ENCODE measurements at places on chromosomes 4 and X.
A peak's percentile ranks its signal among the peaks of the same experiment; 100 is the strongest.

GRCh38 chrX:43450355-43450754 is 205.7 kb upstream of the MAOA start:
- no peak for DNase-seq

- DNase-seq: no peak
Observed at GRCh38 chr4:19030048-19030447, 1008.5 kb upstream of the LCORL start.

GRCh38 chr4:105198541-105198940 is 51.9 kb downstream of the TET2 start:
- no peak for DNase-seq

DNA sequence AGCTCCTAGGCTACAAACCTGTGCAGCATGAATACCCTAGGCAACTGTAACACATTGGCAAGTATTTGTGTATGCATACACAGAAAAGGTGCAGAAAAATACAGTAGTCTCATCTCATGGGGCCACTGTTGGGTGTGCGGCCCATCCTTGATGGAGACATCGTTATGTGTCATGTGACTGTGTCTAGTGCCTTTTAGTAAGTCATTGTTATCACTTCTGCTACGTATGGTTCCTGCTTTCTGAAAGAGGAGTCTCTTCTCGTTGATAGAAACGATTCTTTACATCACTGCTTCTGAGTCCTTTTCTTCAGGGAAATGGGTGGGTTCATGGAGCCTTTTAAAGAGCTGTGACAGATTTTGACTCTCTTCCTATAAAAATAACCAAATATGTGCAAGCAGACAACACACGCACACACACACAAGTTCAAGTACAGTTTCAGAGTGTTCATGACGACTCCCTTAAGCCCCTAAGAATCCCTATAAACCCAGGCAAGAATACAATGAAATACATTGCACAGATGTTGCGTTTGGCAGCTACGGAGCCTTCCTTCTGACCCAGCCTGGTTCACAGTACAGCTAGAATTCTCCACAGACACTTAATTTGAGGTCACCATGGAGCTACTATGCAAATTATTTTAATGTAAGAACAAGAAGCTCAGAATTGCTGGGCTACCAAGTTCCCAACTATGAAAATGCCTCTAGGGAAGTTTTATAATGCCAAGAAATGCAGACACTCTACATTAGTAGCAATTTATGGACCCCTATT is 10.2 kb upstream of the STK32B start:
- no peak for DNase-seq

DNA sequence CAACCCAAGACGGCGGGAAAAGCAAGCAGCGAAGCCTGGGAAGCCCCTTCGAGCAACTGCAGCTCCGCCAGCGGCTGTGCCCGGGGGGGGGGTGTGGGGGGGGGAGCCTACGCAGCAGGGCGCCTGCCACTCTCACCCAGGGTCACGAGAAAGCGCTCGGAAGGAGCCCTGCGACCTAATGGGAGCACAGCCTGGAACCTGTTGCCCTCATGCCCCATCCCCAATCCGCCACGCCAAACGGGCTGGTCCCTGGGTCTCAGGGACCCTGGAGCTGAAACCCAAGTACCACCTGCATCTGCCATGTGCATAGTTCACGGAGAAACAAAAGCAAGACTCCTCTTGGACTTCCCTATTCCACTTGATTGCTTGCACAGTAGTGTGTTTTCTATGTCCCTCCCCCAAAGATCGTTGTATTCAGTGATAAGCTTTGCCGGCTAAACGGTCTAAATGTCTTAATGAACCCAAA is 359 bp upstream of the GAB3 start:
- DNase-seq: no peak

DNA sequence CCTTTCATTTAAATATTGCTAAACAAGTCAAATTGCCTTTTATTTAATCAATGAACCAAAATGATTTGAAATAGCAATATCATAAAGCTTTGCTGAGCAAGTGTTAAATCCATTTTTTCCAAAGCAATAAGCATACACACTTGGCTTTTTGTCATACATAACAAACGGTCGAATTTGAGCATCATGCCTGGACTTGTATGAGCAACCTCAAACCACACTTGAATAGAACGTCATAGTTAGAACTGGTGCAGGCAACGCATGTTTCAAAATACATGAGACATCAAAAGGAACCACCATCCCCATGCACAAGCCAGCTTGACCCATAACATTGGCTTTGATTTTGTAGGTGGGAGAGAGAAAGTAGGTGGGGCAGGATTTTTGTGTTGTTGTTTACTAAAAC is 812.3 kb upstream of the FRG1 start:
- DNase-seq: no peak

DNA sequence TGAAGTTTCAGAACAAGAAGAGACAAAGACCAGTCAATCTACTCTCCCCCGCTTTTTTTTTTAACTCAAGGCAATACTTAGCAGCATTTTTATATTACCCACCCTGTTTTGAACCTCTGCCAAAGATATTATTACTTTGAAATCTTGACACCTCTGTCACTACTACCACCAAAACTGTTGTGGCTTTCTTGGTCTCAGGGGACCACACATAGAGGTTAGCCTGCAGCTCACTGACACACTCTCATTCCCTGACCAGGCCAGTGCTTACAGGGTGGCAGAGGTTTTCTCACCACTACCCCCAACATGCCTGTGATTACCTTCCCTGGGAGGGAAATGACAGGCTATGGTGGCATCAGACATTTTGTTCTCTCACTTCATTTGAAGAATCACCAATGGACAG is 137.4 kb upstream of the STIM2 start:
- DNase-seq: peak; percentile 45

DNA sequence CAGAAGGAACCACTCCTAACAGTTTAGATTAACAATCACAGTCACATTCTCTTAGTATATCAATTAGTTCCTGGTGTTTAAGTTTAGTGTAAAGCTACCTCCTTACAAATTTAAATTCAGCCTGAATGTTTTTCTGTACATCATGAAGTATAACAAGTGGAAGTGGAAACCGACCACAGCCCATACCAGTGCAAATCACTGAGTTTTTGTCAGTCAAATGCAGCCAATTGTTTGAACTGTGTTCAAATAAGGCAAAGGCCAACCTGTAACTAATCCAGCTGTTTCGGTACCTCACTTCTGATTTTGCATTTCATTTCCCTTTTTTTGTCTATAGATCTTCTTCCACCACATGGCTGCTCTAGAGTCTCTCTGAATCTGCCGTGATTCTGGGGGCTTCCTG is 1215.3 kb downstream of the PCDH18 start:
- DNase-seq: no peak

DNA sequence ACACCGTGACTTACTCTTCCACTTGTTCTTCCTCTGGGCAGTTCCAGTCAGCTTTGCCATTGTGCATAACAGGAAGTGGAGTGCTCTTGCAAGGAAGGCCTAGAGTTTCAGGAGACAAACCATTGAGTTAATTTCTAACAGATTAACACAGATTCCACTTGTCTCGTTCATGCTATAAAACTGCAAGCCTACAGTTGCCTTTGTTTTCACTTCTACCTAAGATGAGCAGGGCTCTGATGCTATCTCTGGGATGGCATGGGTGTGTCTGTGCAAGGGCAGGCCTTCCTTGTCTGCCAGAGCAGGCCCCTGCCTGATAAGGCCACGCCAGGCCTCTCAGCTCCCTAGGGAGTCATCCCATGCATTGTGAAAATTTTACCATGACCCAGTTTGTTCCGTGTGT is 67.7 kb upstream of the PGRMC2 start:
- no peak for DNase-seq

- DNase-seq: peak; percentile 69
Observed at GRCh38 chr4:1216869-1217294, 32.0 kb downstream of the CTBP1 start.

- DNase-seq: no peak
Observed at GRCh38 chr4:83758285-83758684, 222.4 kb downstream of the GPAT3 start.

DNA sequence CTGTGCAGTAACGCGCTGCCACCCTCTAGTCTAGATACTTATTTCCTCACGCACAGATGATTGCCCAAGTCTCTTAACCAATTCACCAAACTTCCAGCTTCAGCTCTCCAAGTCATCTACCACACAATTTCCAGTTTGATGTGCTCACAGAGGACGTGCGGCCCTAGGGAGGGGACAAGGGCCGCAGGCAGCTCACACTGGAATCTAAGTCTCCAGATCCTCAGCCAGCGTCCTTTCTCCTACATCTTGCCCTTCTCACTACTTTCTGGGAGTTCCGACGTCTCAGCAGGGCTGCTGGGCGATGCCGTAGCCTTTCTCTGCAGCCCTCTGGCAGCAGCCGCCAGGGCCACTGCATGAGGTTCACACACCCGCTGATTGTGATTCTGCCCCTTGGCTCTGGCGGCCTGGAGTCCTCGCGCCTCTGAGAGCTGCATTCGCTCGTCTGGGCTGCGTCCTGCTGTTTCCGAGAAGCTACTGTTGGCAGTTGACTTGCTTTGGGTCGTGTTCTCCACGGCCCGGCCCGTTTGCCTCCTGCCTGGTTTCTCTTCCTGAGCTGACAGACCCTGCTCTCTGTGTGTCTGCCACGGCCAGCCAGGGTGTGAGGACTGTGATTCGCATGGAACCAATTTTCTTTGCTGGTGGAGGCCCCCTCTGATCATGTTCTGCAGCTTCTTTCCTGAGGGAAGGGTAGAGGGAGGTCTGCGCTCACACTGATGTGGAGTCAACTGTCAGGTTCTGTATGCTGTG is 14.1 kb upstream of the TMEM131L start:
- DNase-seq: no peak

DNA sequence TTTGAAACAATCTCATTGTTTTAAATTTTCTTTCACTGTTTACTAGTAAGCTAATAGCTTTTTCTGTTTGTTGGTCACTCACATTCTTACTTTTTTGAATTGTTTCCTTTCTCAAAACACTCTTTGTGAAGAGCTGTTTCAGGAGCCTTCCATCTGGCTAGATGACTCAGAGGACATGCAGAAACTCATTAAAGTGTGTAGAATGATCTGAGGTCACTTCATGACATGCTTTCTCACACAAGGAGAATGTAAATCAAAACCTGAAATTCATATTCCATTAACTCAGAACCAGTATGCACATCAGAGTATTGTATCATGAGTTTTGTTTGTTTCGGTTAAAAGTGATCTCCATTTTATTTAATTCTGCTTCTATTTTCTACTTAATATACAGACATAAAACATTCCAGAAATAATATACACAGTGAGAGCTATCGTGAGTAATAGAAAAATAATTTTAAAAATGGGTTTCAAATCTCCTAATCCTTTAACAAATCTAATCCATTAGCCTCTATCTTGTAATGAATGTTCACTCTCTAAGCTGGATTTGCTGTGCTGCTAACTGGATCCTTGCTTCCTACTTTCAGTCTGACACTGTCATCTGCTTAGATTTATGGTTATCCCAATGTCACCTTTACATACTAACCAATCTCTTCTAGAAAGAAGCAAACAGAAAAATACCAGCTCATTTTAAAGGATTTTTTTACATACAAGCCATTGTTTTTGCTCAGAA is 449.6 kb downstream of the FSTL5 start:
- no peak for DNase-seq

- DNase-seq: no peak
Observed at GRCh38 chr4:180261346-180261745, 1981.9 kb upstream of the TENM3 start.

- no peak for DNase-seq
Observed at GRCh38 chr4:87322754-87323153, at the start of gene HSD17B13. Gene HSD17B13 (minus strand): TSS chr4:87322882. CDS start chr4:87322841, 41 bp downstream.

- DNase-seq: peak; percentile 5
Observed at GRCh38 chr4:1794809-1795298, 1.8 kb downstream of the FGFR3 start.

- no peak for DNase-seq
Observed at GRCh38 chrX:626745-627509, 3.7 kb upstream of the SHOX start.
